ENCODE measurements at places on chromosomes 2 and 18.

DNA sequence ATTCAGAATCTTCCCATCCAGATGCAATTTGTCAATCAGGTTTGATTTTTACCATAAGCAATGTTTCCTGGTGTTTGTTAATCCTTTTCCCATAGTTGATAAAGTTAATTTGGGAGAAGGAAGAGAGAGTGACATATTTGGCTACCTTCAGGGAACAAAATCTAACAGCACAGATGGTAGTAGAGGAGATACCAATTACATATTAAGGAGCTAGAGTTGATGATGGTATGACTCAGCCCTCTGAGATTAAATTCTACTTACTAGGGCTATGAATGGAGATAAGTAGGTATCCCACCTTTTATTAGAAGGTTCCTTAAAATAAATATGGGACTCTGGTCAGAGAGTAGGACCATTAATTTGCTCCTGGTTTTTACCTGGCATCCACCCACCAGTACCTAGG is 139.7 kb downstream of the EHBP1 start:
- DNase-seq: no peak

GRCh38 chr2:206836722-206837121 is 71.3 kb downstream of the FASTKD2 start:
- DNase-seq: no peak

DNA sequence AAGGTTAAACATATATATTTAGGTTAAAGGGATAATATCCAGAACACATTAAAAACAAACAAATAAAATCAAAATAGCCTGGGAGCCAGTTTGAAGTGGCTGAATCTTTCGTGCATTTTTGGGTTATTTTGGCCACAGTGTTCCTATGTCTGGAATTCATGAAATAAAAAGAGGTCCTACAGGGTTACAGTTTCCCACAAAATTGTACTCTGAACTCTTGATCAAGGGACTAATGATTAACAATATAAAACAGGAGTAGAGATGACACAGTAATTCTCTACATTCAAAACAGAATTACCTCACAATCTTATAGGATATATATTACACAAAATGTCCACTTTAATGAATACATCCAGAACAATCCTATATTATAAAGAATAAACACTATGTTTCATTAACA is 24.9 kb downstream of the VPS4B start:
- DNase-seq: no peak

- DNase-seq: no peak
Observed at GRCh38 chr2:1321321-1321720, 91.9 kb upstream of the TPO start.

- no peak for DNase-seq
Observed at GRCh38 chr18:46693996-46694395, 37.0 kb upstream of the LOXHD1 start.

- no peak for DNase-seq
Observed at GRCh38 chr2:28580078-28580477, 84.2 kb downstream of the PLB1 start.

GRCh38 chr2:65159906-65160305 is 30.0 kb upstream of the RAB1A start:
- DNase-seq: no peak

DNA sequence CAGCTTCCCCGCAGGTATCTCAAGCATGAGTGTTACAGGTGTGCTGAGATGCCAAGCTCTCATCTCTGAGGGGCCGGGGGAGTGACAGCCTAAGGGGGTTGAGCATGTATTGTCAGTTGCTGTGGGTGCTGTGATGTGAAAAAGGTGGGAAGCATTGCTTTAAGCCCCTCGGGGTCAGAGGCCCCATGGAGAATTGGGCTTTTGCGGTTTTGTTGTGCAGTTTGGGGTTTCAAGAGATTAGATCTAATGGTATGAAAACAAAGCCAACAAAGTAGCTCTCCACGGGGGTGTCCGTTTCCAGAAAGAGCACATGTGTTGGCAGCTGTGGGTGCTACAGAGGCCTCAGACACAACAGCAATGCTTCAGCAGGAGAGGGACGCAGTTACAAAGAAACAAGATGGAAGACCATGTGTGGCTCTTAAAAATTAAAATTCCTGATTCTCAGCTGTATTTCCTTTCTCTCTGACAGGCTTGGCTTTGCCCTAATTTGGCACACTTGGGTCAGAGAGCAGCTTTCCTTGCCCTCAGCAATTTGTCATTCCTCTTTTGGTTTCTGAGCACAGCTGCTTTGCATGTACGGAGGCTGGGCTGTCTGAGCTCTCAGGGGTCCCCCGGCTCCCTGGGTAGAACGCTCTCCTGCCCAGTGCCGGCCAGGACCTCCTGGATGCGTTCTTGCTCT is 69.9 kb downstream of the TMEM247 start:
- DNase-seq: no peak

- no peak for DNase-seq
Observed at GRCh38 chr18:31533236-31533635, 35.3 kb downstream of the DSG2 start.

DNA sequence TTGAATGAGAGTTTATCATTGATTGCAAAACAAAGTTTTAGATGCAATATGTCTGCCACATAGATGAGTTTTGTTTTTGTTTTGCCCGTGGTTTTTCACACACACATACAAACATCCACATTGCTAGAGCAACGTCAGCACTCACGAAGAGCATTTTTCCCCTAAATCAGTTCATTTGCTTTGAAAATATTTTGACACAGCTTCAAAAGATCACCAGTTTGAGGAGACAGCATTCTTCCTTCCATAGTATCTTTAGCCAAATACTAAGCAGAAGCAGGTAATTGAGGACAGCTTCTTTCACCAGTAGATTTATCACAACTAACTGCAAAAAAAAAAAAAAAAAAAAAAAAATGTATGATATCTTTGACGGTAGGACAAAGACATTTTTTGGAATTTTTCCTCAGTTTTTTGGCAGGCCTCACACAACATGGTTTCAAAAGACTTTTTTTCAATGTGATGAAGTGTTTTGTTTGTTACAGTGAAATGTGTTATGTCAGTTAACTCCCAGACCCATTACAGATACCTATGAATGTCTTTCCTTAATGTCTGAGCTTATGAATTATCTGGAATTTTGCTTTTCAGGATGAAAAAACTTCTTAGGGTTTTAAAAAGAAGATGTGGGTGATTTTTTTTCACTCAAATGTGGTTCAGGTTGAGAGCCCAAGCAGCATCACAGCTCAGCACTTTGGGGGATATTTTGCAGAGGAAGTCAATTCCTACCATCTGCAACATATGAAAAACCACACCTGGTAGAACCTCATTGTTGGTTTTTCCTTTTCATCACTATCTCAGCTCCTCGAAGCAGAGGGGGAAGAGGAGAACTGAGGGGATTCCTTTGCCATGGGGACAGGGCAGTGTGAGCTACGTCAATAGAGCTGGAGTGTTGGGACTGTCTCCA is 31.6 kb downstream of the AOX1 start:
- no peak for DNase-seq

DNA sequence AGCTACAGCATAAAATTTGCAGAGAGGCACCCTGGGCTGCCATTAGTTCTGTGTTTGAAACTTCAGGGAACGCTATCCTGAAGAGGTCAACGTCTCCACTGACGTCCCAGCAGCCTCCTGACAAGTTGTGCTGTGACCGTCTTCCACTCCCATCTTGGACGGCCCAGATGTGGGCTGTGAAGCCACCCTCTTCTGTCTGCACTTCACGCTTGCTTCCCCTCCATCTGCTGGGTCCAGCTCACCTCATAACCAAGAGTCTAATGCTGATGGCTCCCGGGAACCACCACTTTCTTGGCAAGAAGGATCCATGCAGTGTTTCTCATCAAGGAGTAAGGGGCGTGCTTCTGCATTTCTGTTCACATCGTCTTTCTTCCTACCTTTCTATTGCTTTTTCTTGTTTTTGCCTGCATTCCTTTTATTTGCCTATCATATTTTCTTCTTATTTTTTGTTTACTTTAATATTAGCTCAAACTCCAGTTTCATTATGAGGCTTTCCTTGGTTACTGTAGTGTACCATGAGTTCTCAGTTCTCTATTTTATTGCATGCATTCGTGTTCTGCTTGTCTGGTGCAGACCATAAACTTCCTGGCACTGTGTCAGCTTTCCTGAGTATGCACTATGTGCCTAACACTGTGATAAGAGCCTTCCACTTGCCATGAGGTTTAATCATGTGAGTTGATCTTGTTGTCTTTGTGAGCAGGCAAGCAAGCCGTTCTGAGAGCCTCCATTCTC is 631.8 kb upstream of the RAB6C start:
- no peak for DNase-seq

GRCh38 chr2:40955042-40955441 is 503.2 kb upstream of the SLC8A1 start:
- no peak for DNase-seq

DNA sequence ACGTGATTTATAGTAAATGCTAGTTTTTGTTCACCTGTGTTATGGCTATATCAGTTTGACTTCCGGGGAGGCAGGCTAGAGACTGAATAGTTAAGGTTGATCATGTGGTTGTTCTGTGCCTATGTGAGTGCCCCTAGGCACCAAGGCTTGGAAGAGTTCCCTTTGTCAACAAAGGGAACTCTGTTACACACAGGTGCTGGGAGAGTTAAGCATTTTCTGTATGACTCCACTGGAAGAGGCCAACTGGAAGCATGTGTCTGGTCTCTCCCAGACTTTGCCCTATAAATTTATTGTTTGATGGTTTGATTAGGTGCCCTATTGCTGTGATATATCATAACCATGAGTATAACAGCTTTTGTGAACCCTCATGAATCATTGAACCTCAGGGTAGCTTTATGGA is 63.8 kb downstream of the ARL6IP6 start:
- no peak for DNase-seq

- no peak for DNase-seq
Observed at GRCh38 chr2:9717886-9718451, 87.2 kb upstream of the YWHAQ start.

DNA sequence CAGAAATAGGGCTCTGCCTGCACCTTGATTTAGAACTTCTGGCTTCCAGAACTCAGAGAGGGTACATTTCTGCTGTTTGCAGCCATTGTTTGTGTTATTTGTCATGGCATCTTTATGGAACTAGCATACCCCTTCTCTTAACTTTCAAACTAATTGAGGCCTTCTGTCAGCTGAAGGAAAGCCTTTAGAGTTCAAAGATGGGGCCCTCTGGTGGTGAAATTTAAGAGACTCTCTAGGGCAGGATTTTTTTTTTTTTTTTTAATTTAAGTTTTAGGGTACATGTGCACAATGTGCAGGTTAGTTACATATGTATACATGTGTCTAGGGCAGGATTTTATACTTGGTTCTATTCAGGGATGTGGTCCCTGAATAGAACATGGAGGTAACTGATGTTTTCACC is 260.6 kb upstream of the LINC00305 start:
- no peak for DNase-seq

DNA sequence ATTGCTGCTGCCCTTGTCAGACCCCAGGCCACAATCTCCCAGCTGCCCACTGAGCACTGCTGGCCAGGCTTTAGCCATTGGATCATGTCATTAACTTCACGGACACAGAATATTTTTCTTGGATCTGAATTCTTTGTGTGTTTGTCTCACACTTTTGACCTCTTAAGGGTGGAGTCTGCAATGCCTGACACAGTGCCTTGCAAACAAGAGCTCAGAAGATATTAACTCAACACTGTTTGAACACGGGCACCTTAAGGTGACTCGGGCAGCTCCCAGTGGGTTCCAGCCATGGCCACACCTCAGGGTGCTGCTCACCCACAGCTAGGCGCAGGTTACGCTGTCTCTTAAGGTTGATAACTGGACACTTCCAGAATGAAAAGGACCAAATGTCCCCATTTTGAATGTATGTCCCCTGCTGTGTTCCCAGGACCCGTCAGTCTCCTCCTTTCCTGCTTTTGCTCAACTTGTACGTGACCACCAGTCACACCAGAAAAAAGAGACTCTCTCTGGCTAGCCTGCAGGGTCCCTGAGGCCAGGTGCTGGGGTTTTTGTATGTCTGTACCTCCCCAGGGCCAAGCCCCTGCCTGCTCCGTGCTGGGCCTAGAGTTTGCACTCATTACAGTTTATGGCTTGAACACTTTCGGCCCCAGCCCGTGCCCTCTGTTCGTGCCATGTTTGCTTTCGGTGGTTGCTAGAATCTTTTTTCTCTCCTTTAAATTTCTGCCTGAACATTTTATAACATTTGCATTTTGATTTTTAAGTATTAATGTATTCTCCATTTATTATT is 33.4 kb upstream of the TMEM131 start:
- no peak for DNase-seq

- DNase-seq: no peak
Observed at GRCh38 chr2:240401308-240401707, 34.2 kb upstream of the GPC1 start.

GRCh38 chr2:207513551-207514257 is 16.1 kb upstream of the CREB1 start:
- no peak for DNase-seq

DNA sequence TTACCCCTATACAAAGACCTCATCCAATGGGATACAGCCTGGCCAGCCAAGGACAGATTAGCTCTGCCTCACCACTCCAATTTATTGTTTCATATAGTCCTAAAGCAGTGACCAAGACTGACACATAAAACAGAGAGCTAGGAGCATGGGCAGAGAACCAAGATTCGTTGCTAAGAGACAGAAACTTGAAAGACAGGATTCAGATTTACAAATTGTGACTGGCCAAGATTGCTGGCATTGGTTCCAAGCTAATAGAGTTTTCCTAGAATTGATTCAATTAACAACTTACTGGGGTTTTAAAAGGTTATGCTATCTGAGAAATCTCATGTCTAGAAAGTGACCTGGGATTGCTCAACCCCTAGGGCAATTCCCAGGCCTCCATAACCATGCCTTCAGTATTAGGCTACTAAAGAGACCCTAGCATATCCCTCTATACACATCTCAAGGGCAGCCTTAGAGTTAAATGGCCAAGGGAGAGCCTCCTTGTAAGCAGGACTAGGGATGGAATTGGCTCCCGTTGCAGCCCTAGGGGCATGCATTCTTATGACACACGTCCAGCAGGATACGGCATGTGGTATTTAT is 75.6 kb downstream of the ICOS start:
- DNase-seq: no peak

DNA sequence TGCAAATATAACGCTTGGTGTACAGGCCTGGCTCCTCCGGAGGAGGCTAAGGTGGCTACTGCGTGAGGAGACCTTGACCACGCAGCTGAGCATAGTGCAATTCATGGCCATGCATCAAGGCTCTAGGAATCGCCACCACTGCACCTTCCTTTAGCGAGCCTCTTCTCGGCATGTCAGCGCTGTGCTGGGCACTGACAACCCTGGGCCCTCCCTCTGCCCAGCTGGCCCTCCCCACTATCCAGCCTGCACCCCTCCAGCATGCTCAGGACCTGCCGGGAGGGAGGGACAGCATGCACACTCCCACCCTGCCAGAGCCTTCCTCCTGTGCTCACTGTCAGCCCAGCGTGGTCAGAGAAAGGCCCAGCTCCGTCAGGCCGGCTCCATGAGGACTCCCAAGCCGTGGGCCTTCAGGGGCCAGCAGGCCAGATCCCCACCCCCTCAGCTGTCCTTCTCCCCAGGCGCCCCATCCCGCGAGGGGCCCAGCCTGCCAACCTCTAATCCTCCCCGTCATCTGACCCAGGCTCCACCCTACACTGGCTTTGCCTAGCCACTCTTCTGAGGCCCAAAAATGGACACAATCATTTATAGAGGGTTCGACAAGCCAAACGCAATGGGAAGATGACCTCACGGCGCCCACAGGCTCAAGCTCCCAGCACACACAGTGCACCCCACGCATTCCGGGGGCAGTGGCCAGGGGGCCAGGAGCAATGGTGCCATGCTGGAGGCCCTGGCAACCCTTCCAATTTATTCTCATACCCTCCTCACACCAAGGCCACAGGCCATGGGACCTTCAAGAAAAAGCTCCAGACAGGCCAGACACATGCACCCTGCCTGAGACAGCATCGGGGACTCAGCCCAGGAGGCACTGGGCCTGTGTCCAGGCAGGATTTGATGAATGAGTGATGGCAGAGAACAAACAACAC is 3.5 kb downstream of the BIN1 start:
- no peak for DNase-seq

GRCh38 chr2:226740039-226740648 is 59.5 kb downstream of the IRS1 start:
- no peak for DNase-seq

All from left hindlimb (tissue), 1 donor.